NB4 (cell line): ENCODE measurements at places on chromosomes 13 and 19.

DNA sequence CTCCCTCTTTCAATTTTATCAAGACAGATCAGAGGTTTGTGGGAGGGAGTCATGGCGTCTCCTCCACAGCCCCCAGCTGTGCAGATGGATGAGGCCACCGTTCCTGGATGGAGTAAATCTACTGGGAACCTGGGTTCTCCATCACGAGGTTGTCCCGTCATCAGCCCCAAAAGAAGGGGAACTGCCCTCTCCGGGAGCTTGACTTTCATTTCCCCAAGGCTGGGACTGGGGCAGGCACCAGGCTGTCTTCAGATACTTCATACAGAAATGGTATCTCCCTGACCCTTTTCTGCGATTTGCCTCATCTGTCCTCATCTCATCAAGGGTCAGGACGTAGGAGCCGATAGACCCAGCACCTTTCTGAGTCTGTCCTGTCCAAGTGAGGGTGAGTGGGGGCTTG, 9.8 kb downstream of the LILRB2 start:
- DNase-seq, result no peak

GRCh38 chr19:17469481-17470067, 750 bp upstream of the SLC27A1 start:
- peak; percentile 91 for DNase-seq

GRCh38 chr19:19458110-19458816, 52.8 kb downstream of the GATAD2A start:
- no peak for DNase-seq

GRCh38 chr13:36675213-36675536, 1.4 kb downstream of the SERTM1 start:
- DNase-seq, result no peak

- DNase-seq, result no peak
Measured at GRCh38 chr13:37700887-37701286, 102.3 kb upstream of the POSTN start.

GRCh38 chr13:40993987-40994386, 25.1 kb downstream of the ELF1 start:
- DNase-seq, result no peak

- DNase-seq, result no peak
Measured at GRCh38 chr19:7914099-7914498, 531 bp upstream of the TGFBR3L start.

DNA sequence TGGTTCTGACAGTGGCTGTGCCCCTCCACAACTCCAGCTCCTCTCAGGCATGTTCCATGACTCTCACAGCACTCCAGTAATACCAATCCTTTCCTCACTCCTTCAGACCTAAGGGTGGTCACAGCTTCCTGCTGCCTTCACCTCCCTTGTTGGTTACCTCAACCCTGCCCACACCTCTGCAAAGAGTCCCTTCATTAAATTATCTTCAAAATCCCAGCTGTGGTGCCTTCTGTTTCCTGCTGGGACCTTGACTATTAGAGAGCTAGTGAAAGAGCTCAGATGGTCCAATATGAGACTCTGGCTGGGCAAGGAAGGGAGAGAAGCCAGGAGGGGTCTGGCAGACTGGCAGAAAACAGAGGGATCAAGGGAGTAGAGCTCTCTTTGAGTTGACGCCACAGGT, 26.1 kb downstream of the DEDD2 start:
- DNase-seq, result no peak

DNA sequence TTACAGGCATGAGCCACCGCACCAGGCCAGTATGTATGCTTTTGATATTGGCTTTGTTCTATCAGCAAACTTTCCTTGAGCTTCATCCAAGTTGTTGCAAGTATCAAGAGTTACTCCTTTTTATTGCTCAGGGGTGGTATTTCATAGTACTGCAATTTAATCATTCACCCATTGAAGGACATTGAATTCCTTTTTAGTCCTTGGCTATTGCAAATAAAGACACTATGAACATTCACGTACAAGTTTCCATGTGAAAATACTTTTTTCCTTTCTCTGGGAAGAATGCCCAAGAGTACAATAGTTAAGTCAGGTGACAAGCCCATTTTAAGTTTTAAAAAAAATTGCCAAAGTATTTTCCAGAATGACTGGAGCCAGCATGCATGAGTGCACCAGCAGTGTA, 20.4 kb downstream of the CEACAM3 start:
- no peak for DNase-seq

GRCh38 chr13:113507505-113508345, 17.2 kb upstream of the DCUN1D2 start:
- no peak for DNase-seq

GRCh38 chr13:45542391-45542790, 73.1 kb downstream of the ERICH6B start:
- no peak for DNase-seq

DNA sequence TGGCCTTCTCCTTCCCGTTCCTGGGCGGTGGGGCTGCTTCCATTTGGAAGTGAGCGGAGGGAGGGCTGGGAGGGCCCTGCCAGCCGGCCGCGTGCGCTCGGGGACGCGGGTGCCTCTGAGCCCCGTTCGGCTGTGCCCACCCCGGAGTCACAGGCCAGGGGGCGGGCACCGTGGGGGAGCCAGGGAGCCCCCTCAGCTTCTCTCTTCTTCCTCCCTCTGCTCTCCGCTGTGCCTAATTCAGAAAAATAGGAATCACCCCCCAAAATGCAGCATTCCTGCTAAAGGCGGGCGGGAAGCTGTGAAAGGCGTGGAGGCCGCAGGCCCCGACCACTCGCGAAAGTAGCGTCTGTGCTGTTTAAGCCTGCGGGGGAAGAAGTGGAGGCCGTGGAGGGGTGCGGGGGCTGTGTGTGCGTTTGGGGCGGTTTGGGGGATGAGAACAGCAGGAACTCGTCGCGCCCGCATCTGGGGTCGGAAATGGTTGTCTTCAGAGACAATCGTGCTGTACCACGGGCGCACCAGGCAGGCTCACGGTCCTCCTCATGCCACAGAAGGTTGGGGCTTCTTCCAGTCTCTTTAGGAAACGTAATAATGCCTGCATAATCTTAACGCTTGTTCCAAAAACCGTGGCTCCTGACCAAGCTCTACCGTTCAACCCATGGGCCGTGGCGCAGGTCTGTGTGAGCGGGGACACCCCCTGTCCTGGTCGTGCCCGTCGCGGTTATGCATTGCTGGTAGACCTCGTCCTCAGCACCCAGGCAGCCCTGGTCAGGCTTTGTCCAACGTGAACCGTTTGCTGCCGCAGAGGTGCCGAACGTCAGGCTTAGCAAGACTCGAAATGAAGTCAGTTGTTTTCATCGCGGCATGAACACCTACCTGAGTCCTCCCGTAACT, 110.4 kb upstream of the SOX1 start:
- no peak for DNase-seq

- peak; percentile 92 for DNase-seq
Measured at GRCh38 chr19:55279770-55280643, at the start of gene HSPBP1. TSS of gene HSPBP1 (minus strand) at chr19:55280110. CDS start at chr19:55279608, 502 bp downstream.

GRCh38 chr13:75052616-75053015, 429.4 kb downstream of the TBC1D4 start:
- no peak for DNase-seq

GRCh38 chr19:36051637-36052036, 2.4 kb downstream of the THAP8 start:
- no peak for DNase-seq

DNA sequence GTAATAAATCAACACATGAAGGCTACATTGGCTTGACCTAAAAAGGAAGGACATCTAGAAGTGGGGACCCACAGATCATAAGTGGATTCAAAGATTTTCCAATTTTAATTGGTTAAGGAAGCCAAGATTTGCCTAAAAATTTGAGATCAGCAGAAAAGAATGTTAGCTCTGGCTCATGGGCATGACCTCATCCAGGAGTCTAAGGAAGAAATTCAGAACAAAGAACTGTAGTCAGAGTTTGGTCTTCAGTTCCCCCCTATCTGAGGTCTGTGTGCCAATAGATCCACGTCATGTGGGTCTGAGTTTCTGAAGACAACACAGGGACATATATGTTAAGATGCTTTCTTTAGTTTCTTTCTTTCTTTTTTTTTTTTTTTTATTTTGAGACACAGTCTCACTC, 648.8 kb upstream of the SPRY2 start:
- no peak for DNase-seq

- no peak for DNase-seq
Measured at GRCh38 chr13:65836066-65836465, 1394.1 kb downstream of the PCDH9 start.

GRCh38 chr13:84810781-84811180, 928.5 kb upstream of the SLITRK1 start:
- DNase-seq, result no peak

DNA sequence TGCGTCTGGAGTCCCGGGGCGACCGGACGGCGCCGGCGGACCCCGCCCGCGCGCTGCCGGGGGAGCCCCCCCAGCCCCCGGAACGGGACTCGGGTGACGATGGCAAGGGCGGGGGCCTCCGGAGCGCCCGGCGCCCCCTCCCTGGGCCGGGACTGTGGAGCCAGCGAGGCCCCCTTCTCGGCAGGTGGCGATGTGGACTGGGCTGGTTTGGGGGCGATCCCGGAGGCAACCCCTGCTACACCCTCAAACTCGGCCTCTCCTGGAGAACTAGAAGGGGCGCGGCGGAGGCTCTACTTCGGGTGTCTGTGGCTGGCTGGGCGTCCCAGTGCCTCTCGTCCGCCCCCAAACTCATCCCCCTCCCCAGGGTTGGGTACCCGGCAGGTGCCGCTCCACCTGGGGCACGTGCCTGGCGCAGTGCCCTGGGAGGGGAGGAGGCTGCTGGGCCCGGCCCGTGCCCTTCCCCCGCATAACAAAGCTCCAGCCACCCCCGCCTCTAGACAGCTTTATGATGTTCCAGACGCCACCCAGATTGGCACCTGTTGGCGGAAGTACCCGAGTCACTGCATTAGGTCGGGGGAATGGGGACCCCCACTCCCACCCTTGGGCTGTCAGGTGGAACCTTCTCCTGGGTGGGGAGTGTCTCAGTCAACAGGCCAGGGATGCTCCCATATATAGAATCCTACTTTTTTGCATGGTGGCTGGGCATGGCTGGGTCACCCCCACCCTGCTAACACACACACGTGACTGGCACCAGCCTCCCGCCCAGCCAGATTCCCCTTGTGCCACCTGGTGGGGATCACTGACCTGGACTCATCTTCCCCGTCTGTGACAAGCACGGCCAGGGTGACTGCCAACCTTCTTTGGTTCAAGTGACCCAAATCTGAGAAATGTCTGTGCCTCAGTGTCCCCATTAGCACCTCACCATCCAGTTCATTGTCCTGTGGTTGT, 722 bp downstream of the PKN1 start:
- no peak for DNase-seq

GRCh38 chr13:98313922-98314292, 136.8 kb upstream of the RNF113B start:
- no peak for DNase-seq

GRCh38 chr13:51412431-51412830, 40.4 kb downstream of the INTS6 start:
- no peak for DNase-seq

GRCh38 chr19:18861917-18862316, 30.2 kb downstream of the UPF1 start:
- DNase-seq, result no peak

DNA sequence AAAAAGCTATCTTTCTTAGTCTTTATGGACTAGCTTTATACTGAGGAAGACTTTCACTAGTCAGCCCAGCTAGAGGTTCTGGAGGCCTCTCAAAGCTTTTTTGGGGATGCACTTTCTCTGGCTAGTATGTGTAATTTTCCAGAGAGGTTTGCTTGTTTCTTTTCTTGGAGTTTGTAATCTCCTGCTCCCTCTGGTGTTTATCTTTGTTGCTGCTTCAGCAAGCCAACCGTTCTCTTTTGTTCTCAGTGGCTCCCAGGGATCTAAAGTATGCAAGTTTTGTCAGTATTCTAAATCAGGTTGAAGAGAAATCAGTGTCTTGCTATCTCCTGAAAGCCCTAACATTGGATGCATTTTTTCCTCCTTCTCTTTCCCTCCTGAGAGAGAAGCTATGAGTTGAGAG, 121.1 kb upstream of the MYO16 start:
- peak; percentile 35 for DNase-seq

DNA sequence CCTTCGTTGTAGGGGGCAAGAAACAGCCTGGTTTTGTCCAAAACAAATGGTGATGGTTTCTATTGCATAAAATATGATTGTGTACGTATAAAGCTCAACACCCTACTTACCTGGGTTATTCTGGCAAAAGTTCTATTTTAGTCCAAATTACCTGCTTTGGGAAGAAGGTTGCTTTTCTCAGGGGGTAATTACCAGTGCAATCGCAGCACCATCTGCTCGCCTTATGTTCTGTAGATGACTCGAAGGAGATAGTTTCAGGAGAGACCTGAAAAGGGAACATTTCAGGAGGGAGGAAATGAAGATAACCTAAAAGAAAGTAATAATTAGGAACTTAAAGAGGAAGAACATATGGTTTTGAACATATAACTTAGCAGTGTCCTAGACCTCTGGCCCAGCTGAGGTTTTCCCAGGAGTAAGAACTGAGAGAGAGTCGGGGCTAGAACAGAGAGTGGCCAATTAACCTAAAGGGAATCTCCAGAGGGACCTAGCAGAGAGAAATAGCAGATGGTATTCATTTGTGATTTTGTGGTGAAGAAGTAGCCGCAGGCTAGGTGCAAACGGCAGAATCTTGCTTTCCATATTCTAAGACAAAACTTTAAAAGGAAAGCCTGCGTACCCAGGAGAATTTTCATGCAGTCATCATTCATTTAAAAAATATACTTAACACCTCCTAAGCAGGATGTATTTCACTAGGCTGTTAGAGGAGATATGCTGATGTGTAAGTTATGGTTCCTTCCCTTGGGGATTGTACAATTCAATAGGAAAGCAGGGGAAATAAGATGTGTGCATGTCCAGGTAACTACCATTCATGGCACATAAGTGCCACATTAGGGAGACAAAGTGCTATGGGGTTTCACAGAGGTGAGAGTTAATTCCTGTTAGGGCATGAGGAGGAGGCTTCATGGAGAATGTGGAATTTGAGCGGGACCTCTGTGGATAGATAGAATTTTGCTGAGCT, 113.0 kb upstream of the SLC10A2 start:
- no peak for DNase-seq

- DNase-seq, result no peak
Measured at GRCh38 chr13:96898212-96898611, 96.1 kb downstream of the OXGR1 start.

DNA sequence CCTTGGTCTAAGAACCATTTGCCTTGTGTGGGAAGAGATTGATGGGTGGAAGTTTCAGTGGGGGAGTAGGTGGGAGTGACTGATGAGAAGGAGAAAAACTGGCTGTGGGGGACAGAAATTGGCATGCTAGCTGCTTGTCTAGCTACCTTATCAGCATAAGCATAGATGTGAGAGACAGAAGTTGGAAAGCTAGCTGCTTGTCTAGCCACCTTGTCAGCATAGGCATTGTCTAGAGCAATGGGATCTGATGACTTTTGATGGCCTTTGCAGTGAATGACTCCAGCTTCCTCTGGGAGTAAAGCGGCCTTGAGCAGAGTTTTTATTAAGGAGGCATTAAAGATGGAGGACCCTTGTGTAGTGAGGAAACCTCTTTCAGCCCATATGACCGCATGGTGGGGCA, 9.9 kb upstream of the NCR1 start:
- no peak for DNase-seq

- no peak for DNase-seq
Measured at GRCh38 chr13:97502706-97503105, 68.7 kb downstream of the RAP2A start.

- DNase-seq, result no peak
Measured at GRCh38 chr13:52994051-52994450, 34.6 kb upstream of the OLFM4 start.
